ENCODE measurements at places on chromosomes 13 and 19.
A peak's percentile ranks its signal among the peaks of the same experiment; 100 is the strongest.

DNA sequence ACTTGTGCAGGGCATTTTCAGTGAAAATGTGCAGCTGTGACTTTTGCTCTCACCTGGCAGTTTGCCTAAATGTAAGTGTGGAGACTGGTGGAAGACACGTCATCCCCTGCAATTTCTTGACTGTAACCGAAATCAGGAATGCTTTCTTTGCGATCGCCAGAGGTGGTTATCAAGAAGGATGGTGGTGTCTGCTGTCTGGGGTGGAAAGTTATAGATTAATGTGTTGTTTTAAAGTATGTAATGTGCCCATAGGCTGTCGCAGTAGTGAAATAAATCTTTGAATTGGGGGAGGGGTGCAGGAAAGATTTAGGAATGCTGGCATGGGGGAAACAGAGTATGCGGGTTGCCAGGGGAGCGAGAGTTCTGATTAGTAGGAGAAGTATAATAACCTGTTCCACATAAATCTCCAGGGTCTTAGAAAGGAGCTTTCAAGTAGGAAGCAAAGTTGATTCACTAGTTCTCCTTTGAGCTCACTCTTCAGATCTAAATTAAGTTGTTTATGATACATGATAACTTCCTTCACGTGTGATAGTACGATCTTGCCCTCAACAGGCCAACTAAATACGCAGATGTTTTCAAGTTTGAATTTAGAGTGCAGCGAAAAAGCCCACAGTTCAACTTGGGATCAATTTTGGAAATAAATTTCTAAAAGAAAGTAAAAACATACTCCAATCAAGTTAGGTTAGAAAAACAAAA lies 1520.0 kb upstream of the SLC10A2 start:
- peak; percentile 87 for DNase-seq

GRCh38 chr19:3250675-3251074 lies 26.2 kb downstream of the CELF5 start:
- peak; percentile 22 for DNase-seq

GRCh38 chr19:539429-540030 lies 4.3 kb upstream of the GZMM start:
- no peak for DNase-seq

DNA sequence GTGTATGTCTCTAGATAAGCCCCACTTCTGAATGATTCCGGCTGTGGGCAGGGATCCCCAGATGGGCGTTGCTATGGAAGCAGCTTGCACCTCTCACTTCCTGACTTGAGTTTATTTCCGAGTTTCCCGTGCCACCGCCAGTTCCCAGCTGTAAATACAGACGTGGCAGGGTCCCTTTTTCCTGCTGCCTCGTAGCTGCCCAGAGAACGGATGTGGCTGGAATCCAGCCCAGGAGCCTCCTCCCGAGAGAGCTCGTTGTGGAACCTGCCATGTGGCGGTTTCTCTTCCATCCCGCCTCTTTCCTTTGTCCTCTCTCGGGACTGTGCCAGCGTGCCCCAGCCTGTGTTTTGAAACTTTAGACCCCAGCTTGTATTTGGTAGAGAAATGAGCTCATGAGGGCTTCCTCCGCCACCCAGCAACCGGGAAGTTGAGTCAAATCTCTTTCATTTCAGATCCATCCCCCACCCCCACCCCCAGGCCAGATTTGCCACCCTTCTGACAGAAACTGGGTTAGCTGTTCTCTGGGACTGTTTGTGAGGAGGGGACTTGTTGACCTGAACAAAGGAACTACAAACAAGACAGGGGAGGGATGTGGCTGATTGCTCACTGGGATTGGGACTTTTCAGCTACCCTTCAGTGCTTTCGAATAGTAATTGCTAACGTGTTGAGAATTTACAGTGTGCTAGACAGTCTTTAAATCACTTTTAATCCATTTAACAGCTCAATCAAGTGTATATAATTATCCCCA lies 96.6 kb downstream of the SIPA1L3 start:
- DNase-seq, result peak; percentile 66

GRCh38 chr13:100214886-100215285 lies 126.0 kb downstream of the PCCA start:
- DNase-seq, result peak; percentile 87

- DNase-seq, result no peak
Measured at GRCh38 chr13:59476366-59476765, 687.4 kb downstream of the DIAPH3 start.

DNA sequence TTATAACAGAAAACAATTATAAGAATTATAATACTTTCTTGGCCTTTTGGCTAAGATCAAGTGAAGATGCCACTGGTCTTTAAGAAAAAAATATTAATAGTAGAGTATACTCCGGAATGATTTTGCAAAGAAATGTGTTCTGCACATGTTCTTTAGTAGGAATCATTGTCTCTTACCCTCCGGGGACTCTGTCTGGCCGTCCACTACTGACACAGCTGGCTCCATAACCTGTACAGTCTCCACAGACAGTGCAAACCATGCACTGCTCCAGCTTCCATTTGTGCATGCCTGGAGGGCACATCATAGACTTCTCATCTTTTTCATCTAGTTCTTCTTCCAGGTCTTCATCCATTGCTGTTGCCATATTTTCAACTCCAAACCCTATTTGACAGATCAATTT lies 75.9 kb downstream of the MYCBP2 start:
- DNase-seq, result no peak

DNA sequence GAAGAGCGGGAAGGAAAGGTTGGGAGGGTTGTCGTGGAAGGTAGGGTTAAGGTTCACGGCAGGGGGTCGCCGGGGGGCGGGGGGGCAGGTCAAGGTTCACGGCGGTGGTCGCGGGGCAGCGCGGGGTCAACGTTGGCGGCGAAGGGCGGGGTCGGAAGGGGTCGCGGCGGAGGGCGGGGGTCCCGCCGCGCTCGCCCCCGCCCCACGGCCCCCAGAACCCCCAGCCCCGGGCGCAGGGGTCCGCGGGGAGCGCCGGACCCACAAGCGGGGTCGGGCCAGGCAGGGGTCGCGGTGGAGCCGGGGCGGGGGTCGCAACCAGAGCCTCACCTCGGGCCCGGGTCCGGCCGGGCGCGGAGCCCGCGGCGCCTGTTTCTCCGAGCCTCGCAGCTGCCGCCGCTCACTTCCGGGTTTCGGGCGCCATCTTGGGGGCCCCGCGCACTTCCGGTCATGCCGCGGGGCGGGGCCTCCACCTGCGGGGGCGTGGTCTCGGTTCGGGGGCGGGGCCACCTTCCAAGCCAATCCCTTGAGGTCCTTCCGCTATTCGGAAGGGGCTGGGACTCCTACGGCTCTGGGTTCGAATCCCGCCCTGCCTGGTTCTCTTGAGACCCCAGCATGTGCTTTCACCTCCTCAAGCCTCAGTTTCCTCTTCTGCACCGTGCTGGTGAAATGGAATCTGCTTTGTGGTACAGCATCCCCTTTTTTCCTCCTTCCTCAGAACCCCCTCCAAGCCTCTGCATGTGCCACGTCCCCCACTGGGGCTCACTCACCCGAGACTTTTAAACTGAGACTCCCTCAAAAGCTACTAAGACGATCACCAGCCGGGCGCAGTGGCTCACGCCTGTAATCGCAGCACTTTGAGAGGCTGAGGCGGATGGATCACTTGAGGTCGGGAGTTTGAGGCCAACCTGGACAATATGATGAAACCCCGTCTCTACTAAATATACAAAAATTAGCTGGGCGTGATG lies at the start of gene SBNO2:
Gene SBNO2 (minus strand): TSS at position 424 of the 965 bp plus-strand sequence. CDS start 19,992 bp downstream, outside the sequence.
- peak; percentile 88 for DNase-seq

DNA sequence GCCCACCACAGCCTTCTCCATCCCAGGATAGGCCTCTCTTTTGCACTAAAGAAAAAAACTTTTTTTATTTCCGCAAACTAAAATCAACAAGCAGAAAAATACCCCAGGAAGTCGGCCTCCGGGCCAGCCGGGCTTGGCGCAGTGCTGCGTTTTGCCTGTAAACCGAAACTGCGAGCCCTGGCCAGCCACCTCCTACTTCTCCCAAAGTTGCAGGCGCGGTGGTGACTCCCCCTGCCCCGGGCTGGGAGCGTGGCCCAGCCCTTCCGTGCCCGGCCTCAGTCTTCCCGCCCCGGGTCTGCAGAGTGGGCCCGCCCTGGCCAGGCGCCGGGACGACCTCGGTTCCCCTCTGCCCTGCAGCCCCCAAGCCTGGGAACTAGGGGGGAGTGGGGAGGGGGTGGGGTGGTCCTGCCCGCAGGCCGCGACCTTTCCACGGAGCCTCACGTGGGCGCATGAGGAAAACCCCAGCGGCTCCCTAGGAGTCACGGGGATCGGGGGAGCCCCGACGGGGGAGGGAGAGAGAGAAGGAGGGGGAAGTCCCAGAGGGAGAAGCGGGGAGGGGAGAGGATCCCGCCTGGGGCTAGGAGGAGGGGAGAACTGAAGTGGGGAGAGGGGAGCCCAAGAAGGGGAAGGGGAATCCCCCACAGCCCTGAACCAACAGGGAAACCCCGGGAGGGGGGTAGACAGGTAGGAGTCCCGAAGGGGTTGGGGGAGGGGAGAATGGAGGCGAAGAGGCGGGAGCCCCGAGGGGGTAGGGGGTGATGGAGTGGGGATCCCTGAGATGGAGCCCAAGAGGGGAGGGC lies 3.0 kb downstream of the GADD45B start:
- DNase-seq, result peak; percentile 86

- DNase-seq, result no peak
Measured at GRCh38 chr13:73173279-73173811, 114.5 kb downstream of the KLF5 start.

- DNase-seq, result peak; percentile 58
Measured at GRCh38 chr19:48969276-48970138, 4.4 kb downstream of the FTL start.

DNA sequence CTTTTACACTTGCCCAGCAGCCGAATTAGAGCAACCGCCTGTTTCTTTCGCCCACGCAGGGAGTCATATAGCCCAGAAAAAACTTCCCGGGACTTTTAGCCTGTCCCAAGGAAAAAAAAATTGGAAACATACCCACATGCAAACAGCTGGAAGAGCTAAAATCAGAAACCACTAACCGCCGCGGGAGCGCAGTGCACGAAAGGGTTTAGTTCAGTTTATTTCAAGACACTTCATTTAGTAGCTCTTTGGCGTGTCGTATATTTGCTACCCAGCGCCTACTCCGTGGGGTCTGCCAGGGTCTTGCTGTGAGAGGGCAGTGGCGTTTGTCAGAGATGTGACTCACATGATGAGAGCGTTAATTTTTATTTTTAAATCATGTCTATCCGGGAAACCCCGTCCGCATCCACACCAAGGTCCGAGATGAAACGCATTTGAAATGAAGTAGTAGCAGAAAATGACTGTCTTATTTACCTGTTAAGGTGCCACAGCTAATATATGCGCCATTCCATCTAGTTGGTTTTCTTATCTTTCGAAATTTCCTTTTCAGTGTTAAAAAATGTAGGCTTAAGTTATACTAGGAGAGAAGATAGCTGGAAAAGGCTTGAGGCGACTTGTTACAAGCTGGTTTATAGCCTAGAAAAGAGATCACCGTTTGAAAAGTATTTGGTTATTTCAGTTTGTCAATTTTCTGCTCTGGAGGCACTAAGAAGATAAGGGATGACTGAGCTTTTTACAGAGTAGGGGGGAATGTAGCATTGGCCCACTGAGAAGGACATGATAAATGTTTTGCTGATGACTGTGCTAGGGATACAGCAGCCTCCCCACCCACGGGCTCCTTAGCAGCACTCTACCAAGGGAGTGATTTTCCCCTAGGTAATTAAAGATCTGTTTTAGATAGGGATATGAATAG lies 1.7 kb downstream of the KLF5 start:
- DNase-seq, result peak; percentile 55
